Foreskin melanocyte (primary cell): ENCODE measurements at places on chromosomes 7 and 10.

DNA sequence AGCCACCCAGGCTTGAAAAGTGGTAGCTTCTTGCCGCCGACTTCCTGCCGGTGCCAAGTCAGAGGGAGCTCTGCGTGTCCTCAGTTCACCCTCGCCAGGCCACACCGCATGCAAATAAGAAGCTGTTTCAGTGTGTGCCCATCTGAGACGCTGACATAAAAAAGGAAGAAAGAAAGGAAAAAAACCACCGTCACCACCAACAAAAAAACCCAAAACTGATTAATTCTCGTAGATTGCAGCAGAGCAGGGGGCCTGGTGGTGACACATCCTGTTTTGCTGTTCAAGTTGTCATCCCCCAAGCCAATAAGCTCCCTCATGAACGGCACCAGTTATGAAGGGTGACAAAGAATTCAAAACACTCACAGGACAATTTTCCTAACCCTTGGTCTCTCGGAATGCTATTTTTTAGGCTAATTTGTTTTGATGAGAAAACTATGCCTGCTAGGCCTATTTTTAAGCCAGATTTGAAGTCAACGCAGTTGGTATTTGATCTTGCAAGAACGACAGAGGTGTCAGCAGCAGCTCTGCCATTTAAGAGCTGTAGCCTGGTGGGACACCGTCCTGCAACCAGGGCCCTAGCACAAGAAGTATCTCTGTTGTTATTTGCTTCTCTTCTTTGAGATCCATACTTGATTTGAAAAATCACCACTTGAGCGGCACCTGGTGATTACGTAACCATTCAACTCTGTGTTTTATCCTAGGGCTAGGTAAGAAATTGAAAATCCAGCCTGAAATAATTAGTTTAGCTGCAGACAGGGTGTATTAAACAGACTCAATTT, 145.6 kb downstream of the PFKFB3 start:
- no peak for DNase-seq

- no peak for DNase-seq
These were observed 23.7 kb upstream of the NUB1 start for GRCh38 chr7:151317936-151318335.

- no peak for DNase-seq
These were observed 27.2 kb downstream of the CDH23 start for GRCh38 chr10:71423901-71424300.

- no peak for DNase-seq
These were observed 40.2 kb downstream of the CXCL12 start for GRCh38 chr10:44344727-44345126.
